ENCODE measurements at places on chromosomes 4 and X.

DNA sequence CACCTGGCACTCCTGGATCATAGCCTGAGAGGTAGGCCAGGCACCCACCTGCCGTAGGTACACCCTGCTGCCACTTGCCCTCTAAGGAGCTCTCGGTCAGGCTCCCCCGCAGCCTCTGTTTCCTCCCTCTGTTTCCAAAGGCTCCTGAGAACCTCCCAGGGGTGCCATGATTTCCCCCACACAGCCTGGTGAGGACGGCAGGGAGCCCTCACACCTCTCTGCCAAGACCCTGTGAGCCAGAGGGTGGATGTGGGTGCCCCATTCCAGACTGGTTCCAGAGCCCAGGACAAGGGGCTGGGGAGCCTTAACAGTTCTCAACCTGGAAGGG is 1.6 kb upstream of the ABLIM2 start:
- DNase-seq: no peak

- no peak for DNase-seq
Measured at GRCh38 chr4:183177001-183177400, 77.9 kb downstream of the WWC2 start.

- no peak for DNase-seq
Measured at GRCh38 chr4:98377559-98377958, 116.4 kb downstream of the RAP1GDS1 start.

GRCh38 chr4:181950372-181951127 is 292.7 kb upstream of the TENM3 start:
- no peak for DNase-seq

GRCh38 chr4:21102667-21103066 is 402.4 kb downstream of the PACRGL start:
- DNase-seq: no peak

DNA sequence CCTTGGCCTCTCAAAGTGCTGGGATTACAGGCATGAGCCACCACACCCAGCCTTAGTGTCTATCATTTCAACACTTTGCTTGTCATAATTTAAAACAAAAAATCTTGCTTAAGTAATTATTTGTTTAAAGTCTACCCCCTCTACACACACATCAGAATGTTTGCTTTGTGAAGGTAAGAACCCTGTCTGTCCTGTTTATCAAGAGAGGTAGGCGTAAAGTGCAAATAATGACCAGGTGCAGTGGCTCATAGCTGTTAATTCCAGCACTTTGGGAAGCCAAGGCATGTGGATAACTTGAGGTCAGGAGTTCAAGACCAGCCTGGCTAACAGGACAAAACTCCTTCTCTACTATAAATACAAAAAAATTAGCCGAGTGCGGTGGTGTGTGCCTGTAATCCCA is 326.7 kb upstream of the CLNK start:
- DNase-seq: no peak

GRCh38 chrX:19863212-19863856 is 24.1 kb downstream of the SH3KBP1 start:
- DNase-seq: no peak

GRCh38 chr4:111775556-111776297 is 369.5 kb upstream of the FAM241A start:
- no peak for DNase-seq

DNA sequence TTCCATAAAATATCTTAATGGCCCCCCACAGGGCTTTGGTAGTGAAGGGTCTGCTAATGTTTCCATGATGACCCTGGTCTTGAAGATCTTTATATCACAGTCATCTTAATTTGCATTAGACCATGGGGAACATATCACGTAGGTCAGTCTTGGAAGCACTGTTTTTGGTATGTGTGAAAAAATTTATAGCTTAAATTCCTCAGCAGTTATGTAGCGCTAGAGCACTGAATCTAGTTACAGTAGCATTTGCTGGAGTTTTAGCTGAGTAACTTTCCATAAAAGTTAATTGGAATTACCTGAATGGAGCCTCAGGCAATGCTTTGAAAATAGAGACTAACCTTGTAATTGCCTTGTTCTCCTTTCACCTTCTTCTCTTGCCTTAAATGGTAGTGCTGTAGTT is 648.8 kb downstream of the IQCM start:
- no peak for DNase-seq
